ENCODE measurements at places on chromosomes 11 and 22. TPM values are rescaled to one million over a fixed set of nuclear protein-coding genes. Genes with fewer than 3 reads are reported as not detected.

Gene ROM1
- total RNA-seq = 4.4 TPM

Gene SCGB1C1
- total RNA-seq = not detected

Gene FAM180B
- total RNA-seq = not detected

Gene KLHDC7B
- total RNA-seq = 0.05 TPM

Gene ABCG4
- total RNA-seq = 0.35 TPM
